Ureter (tissue), 1 donor: ENCODE measurements at places on chromosomes 11 and 22. TPM values are rescaled to one million over a fixed set of nuclear protein-coding genes. Genes with fewer than 3 reads are reported as not detected.

- DNase-seq, result no peak
Measured at GRCh38 chr11:128201801-128202200, 385.6 kb downstream of the ETS1 start.

XBP1 gene
- 262 TPM for total RNA-seq

GRCh38 chr11:15923183-15923582 lies 433.2 kb downstream of the SOX6 start:
- peak; percentile 6 for DNase-seq

KCNK4 gene
- not detected for total RNA-seq

DGCR6 gene
- total RNA-seq, result 1.7 TPM

GRCh38 chr11:69252490-69252837 lies 41.5 kb upstream of the MYEOV start:
- DNase-seq, result no peak

TRPT1 gene
- total RNA-seq, result 49.4 TPM

CDCA5 gene
- 1.9 TPM for total RNA-seq

KIAA0930 gene
- total RNA-seq, result 79.2 TPM

- peak; percentile 42 for DNase-seq
Measured at GRCh38 chr11:44002191-44003093, 45.3 kb upstream of the ACCSL start.

- DNase-seq, result no peak
Measured at GRCh38 chr11:128663824-128664223, 30.0 kb upstream of the FLI1 start.

- no peak for DNase-seq
Measured at GRCh38 chr11:63907063-63907462, 9.9 kb downstream of the RCOR2 start.

THYN1 gene
- total RNA-seq, result 52.1 TPM

PYGM gene
- 11.4 TPM for total RNA-seq

GRCh38 chr11:6568191-6568918 lies 35.1 kb downstream of the RRP8 start:
- DNase-seq, result no peak

GRCh38 chr22:32562401-32562800 lies 87.8 kb downstream of the FBXO7 start:
- no peak for DNase-seq

- DNase-seq, result no peak
Measured at GRCh38 chr11:128926000-128926399, 16.7 kb downstream of the TP53AIP1 start.

GALNT18 gene
- 13.3 TPM for total RNA-seq

DNA sequence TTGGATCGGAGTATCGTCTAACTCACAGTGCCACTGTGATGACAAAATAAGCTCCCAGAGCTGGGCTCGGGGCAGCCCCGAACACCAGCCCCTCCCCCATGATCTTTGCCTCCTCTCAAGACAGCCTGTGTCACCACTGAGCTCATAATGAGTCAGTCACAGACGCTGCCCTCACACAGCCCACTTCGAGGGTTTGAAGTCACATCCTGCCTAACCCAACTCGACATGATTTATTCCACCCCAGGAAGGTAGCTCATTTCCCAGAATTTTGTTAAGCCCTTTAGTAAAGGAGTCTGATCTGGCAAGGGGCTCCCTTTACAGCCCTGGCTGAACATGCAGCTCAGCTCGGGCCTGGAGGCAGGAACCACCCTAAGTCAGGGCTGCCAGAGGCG lies 22.8 kb downstream of the MYH9 start:
- DNase-seq, result no peak

DNA sequence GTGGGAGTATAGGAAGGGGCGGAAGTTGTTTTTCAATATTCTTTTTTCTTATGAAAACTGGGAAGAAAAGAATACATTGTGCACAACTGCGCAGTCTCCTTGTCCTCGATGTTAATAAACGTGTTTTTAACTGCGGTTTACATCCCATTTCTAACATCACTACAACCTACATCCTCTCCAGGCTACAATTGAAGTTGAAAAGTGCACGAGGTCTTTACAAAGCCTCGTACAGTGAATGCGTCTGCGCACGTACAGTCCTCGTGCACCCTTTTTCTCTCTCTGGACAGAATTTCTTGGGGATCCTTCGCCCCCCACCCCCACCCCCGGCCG lies 102.4 kb downstream of the WT1 start:
- DNase-seq, result no peak

MS4A4E gene
- 4.7 TPM for total RNA-seq

DNA sequence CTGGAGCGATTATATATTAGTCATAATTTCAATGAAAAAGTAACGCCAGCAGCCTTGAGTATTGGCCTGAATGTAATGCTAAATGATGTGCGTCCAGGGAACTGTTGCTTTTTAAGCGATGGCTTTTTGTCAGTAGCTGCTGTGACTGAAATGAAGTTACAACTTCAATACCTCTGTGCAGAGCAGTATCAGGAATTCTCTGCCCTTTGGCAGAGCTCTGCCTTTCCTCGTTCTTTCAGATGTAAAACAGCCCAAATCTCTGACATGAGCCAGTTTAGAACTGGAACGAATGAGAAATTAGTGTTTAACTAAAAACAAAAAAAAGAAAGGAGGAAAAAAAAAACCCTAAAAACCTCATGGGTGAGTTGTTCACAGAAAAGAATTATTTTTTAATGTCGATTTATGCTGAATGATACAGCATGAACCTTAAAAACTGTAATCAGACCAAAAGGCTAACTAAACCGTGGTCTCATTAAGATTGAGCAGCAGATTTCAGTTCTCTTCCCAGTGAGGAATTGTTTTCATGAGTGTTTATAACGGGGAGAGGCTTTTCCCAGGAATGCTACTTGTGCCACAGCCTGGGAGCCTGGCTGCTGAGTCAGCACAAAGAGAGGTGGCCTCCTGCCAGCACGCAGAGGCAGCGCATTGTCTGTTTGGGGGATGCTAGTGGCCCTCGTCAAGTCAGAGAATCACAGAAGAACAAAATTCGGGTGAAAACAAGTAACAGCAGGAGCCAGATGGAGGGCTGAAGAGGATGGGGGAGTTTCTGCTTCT lies 146.2 kb upstream of the RASSF10 start:
- peak; percentile 61 for DNase-seq

GRCh38 chr22:22786301-22787115 lies 101.1 kb upstream of the IGLL5 start:
- no peak for DNase-seq

DNA sequence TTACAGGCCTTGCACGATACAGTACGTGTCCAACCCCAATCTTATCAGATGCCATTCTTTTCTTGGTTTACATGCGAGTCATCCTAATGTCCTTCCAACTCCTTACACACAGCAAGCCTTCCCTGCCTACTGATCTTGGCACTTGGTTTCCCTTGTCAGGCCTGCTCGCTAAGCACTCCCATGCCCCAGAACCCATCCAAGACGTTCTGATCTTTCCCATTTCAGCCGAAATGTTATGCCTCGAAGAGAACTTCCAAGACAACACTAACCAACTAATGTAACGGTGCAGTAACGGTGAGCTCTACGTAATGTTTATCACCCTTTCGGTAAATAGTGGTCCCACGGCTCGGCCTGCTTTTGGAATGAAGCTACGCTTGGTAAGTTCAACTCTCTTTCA lies 521 bp downstream of the PES1 start:
- no peak for DNase-seq

DNA sequence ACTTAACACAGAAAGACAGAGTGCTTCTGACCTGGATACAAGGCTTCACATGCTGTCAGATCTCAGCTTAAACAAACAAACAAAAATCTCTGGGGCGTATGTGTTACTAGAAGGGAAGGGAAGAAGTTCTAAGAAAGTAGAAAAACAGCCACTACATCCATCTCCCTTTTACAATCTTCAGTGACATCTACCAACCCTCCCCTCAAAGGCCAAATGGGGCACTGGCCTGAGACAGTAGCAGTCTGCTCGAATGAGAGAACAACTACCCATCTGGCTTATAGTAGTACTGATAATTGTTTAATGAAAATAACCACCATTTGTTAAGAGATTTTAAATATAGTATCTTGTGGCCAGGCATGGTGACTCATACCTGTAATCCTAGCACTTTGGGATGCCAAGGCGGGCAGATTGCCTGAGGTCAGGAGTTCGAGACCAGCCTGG lies 29.4 kb downstream of the CCDC83 start:
- no peak for DNase-seq
